GOT3 (cell line): ENCODE measurements at places on chromosomes 7 and 10.

GRCh38 chr10:3260066-3260834 lies 87.7 kb upstream of the PITRM1 start:
- no peak for DNase-seq

DNA sequence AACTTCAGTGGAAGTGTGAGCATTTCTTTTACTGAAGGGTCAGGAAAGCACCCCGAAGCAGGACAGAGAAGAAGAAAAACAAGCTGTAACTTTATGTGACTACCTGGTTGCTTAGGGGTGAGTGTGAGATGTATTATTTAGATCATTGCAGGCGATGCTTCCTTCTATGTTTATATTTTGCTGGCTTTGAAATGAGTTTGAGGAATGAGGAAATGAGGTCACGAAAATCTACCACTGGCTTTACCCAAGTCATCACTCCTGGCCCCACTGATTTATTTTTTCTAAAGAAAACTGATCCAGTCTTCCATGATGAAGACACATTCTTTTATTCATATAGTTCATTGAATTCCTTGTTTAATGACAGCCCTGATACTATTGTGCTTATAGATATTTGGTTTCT lies 716.6 kb upstream of the FZD8 start:
- DNase-seq: no peak

DNA sequence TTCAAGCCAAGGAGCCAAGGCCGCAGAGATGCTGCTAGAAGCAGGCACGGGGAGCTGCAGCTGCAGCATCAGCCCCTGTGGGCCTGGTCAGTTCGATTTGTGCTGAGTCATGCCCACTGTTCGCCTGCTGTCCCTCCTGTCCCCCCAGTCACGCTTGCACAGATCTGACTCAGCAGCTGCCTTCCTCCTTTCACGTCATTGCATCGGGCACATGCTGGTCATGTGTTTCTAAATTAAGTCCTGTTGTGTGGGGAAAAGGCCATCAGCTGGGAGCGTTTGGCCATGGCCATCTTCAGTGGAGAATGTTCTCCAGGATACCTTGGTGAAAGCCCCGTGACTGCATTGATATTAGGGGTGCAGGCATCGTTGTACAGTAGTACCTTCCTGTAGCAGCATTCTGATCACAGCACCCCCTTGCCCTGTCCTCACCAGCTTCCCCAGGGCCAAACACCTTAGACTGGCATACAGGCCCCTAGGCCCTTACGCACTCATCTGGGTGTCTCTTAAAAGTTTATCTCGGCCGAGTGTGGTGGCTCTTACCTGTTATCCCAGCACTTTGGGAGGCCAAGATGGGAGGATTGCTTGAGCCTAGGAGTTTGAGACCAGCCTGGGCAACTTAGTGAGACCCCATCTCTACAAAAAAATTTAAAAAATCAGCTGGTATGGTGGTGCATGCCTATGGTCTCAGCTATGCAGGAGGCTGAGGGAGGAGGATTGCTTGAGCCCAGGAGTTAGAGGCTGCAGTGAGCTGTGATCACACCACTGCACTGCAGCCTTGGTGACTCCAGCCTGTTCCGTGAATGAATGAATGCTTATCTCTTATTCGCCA lies 23.2 kb downstream of the POR start:
- DNase-seq: no peak

DNA sequence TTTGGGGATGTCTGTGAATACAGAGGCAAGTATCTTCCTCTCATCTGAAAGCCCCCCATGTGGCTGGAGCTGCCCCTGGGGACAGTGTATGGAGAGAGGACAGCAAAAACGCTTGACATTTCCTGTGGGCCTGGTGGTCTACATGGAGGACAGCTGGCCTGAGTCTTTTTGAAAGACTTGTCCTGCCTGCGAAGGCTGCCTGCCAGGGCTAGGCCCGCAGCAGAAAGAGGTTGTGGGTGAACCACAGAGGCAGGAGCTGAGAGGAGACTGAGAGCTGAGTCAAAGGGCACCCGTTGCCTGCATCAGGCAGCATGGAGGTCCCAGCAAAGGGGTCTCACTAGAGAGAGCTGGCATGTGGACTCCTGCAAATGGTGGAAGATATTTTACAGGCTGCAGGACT lies 66.4 kb downstream of the KAT6B start:
- DNase-seq: no peak

DNA sequence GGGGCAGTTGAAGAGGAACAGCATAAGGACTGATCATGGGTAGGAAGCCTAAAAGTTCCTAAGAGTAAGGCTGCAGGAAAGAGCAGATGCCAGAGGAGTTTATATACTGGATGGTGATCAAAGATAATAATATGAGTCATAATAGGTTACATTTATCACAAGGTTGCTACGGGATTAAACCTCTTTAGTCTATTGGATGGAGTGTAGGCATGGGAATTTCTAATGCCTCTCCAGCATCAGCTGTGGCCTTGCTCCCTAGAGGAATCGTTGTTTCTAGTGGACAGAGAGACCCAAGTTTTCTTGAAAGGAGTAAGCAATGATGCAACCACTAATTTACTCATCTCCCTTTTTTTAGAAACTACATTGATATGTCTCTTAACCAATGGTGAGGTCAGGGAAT lies 213.4 kb downstream of the GPR37 start:
- no peak for DNase-seq

DNA sequence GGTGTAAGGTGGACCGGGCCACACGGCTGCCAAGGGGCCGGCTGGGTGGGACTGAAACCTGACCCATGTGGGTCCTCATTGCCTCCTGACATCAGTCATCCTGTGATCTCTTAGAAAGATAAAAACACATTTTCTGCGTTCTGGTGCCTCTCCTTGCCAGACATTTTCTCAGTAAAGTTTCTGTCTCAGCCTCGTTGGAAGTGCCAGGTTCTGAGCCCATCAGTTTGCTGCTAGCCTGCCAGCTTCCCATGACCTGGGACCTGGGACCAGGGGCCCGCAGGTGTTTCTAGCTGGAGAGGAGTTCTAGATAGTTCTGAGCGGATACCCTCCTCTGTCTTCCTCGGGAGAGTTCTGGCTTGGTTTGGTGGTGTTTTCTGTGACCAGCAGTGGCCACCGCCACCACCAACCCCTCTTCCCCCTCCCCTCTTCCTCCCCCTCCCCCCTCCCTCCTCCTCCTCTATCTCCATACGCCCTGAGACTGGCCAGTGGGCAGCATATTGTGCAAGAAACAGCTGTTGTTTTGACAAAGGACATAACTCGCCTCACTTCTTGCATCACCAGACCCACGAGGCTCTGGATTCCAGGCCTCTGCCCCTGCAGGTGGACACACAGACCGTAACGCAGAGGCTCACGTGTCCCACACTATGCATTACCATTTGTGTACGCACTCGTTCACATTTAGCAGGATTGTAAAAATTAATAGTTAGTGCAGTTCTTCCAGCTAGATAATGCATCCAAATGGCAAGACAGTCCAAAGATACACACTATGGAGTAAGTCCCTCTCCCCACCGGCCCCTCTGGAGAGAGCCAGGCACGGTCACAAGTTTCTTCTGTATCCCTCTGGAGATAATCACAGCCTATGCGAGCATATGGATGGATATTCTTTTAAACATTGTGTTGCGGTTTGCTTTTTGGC lies 94.6 kb downstream of the CUX1 start:
- no peak for DNase-seq

DNA sequence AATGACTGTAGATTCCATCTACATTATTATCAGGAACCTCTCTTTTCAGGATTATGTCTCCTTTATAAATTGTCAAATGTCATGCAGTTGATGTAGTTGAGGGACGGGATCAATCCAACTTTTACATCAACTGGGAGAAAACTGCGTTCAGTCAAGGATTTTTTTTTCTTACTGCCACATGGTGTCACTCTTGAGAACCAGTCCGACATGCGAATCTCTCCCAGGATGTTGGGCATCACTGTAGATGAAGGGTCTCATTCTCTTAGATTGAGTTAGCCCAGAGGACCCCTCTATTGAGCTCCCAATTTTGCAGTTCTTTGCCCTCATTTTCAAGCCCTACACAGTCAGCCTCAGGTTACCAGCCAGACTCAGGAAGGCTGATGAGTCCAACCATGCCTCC lies 120.3 kb upstream of the PTPRZ1 start:
- DNase-seq: no peak

DNA sequence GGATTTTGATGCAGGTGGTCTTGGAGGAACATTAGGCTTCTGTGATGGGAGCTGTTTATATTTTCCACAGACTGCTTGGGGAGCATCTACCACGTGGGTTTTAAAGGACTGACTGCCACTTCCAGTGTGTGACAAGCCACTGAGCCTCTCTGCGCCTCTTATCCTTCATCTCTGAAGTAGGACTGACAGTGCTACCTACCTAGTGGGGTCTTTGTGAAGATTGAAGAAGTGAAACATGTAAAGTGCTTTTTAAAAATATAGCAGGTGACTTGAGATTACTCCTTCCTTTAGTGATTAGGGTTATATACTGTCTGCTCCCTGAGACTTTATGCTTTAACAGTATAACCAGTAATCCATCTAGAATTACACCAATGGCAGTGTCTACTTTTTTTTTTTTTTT lies 29.9 kb downstream of the NKX2-3 start:
- DNase-seq: no peak

DNA sequence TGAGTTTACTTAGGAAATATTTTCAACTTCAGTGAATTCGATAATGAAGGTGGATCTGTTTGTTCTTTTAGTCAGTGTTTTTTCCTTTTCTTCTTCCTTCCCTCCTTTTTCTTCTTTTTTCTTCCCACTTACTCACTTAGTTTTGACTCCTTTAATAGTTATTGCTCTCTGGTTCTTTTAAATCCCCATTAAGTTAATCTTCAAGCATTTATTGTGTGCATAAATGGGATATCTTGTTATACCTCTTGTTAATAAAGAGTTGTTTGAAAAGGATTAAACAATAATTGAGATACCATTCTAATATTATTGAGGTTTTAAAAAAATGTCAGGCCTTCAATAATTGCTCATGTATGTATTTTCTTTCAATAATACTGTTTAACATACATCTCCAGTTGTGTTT lies 19.5 kb downstream of the STAM start:
- no peak for DNase-seq
